Sigmoid colon (tissue), 7 donors: ENCODE measurements at places on chromosomes 6 and 20. TPM values are rescaled to one million over a fixed set of nuclear protein-coding genes. Genes with fewer than 3 reads are reported as not detected.

ARFGEF3 gene
- total RNA-seq, result 3.6 TPM

ZC2HC1B gene
- not detected for total RNA-seq

DNA sequence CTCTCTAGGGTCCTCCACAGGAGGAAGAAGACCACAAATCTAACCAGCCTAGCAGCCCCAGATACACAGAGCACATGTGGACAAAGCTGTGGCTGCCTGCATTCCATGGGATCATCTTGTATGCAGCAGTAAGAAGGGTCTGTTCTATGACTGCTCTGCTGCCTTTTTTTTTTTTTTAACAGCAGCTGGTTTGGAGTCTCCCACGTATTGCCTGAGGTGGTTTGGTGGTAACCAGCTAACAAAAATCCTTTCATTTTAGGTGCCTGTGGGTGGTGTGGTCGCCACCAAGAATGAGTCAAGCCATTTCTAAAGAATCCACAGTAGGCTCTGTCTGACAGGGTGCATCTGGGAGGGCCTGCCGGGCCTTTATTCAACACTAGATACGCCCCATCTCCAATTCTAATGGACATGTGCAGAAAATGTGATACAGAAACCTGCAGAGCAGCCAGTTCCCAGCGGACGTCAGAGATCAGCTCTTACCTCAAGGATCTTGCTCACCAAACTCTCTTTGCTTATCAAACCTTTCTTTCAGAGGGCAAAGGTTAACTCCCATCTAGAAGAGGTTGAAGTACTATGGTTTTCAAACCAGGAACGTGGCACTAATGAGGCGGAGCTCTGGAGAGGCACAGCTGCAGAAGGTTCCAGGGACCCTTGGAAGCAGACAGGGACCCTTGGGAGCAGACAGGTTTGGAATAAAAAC lies 32.0 kb downstream of the GNAS-AS1 start:
- DNase-seq, result no peak
- H3K27ac ChIP-seq, result no peak overlapping the region
- no peaks in the 10 kb centered on the region for H3K36me3 ChIP-seq
- H3K27me3 ChIP-seq, result no peaks in the 10 kb centered on the region
- H3K4me1 ChIP-seq, result no peaks in the 10 kb centered on the region

DNA sequence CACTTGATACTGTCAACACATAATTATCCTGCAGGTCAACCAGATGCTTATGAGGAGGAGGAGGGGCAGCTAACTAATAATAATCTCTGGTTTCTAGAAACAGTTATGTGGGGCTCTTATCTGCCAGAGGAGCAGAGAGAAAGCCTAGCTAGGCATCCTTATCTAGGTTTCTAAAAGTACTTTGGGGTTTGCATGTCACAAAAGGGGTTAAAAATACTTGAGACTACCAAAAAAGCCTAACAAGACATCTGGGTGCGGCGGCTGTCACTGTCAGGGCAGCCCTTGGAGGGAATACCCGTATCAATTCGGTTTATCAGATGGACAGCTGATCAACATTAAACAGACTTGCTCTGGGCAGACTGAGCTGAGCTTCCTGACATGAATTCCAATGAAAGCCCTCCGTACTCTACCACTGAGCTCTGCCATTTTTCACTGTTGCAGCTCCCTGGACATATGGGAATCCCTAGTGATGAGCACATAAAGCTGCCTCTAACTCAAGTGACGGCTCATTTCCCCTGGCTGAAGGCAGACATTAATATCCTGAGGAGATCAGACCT lies 166.6 kb downstream of the PDSS2 start:
- H3K4me1 ChIP-seq, result no peaks in the 10 kb centered on the region
- no peak for DNase-seq
- no peak overlapping the region for H3K4me3 ChIP-seq
- no peaks in the 10 kb centered on the region for H3K36me3 ChIP-seq
- no peaks in the 10 kb centered on the region for H3K27me3 ChIP-seq

DNA sequence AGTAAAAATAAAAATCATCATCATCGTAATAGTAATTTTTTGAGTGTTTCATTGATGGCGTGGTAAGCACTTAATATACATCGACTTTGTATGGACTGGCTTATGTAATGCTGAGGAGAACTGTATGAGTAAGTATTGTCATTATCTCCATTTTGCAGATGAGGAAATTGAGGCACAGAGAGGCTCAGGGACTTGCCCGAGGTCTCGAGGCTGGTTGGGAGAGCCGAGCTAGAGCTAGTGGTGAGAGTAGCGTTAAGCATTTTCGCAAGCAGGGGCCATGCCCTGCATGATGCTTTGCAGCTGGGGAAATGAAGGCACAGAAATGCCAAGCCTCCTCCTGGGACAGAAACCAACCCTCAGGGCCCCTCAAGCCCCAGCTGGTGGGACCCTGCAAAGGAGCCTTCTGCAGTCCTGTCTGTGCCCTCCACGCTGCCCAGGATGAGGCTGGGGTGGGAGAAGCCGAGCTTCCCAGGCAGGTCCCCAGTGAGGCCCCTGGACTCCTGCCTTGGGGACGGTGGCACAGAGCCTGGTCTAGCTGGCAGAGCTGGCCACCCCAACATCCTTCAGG lies 31.1 kb upstream of the STX16 start:
- no peak overlapping the region for H3K4me3 ChIP-seq
- DNase-seq, result no peak
- no peak overlapping the region for H3K27ac ChIP-seq
- peaks cover 29% of the 10 kb centered on the region for H3K4me1 ChIP-seq

GRCh38 chr6:14722001-14722562 lies 523.8 kb upstream of the JARID2 start:
- DNase-seq, result no peak
- H3K4me3 ChIP-seq, result no peak overlapping the region
- no peaks in the 10 kb centered on the region for H3K36me3 ChIP-seq
- H3K4me1 ChIP-seq, result no peaks in the 10 kb centered on the region
- H3K27ac ChIP-seq, result no peak overlapping the region
- no peaks in the 10 kb centered on the region for H3K27me3 ChIP-seq

GRCh38 chr20:21391185-21391971 lies 5.9 kb downstream of the NKX2-4 start:
- H3K4me3 ChIP-seq, result no peak overlapping the region
- peaks cover 9% of the 10 kb centered on the region for H3K36me3 ChIP-seq
- H3K27ac ChIP-seq, result no peak overlapping the region
- H3K27me3 ChIP-seq, result peaks cover 36% of the 10 kb centered on the region
- no peak for DNase-seq

DNA sequence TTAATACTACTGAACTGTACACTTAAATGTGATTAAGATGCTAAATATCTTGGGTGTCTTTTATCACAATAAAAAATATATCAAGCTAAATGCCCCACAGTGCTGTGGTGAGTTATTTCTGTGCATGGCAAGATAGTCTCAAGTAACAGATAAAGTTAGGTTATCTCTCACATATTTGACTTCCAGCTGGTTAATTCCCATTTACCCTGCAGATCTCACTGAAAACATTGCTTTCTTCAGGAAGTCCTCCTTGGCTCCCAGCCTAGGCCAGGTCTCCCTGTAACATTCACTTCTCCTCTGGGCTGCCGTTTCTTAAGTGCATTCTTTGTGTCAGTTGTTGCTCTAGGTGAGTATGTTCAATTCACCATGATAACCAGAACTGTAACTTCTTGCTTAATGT lies 59.1 kb downstream of the SLC22A1 start:
- DNase-seq, result no peak
- H3K27me3 ChIP-seq, result no peaks in the 10 kb centered on the region
- no peak overlapping the region for H3K4me3 ChIP-seq
- H3K27ac ChIP-seq, result no peak overlapping the region
- H3K4me1 ChIP-seq, result no peaks in the 10 kb centered on the region
- no peaks in the 10 kb centered on the region for H3K36me3 ChIP-seq

- H3K27me3 ChIP-seq, result no peaks in the 10 kb centered on the region
- no peaks in the 10 kb centered on the region for H3K36me3 ChIP-seq
- no peaks in the 10 kb centered on the region for H3K4me1 ChIP-seq
- no peak overlapping the region for H3K4me3 ChIP-seq
- H3K27ac ChIP-seq, result no peak overlapping the region
Observed at GRCh38 chr6:170092826-170093225, 198.1 kb downstream of the DLL1 start.

- H3K27ac ChIP-seq, result no peak overlapping the region
- peaks cover 26% of the 10 kb centered on the region for H3K4me1 ChIP-seq
- no peaks in the 10 kb centered on the region for H3K27me3 ChIP-seq
- DNase-seq, result no peak
Observed at GRCh38 chr6:119333707-119334295, 15.8 kb downstream of the MAN1A1 start.

DNA sequence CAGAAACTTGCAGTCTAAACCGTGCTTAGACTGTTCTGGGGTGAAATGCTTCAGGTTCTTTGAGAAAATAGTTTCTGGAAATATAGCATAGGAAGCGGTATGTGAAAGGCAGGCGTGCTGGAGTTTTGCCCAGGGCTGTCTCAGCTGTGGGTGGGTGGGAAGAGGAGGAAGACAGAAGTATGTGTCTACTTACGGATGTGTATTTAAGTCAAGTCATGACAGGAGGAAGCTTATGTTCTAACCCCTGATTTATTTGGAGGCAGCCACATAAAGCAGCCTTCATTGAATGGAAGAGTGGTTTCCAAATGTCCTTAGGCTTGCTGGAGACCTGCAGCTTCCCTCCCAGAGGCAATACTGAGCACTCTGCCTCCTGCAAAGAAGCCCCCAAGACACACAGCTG lies 345.8 kb upstream of the PRND start:
- H3K27ac ChIP-seq, result no peak overlapping the region
- no peak overlapping the region for H3K4me3 ChIP-seq
- H3K4me1 ChIP-seq, result peaks cover 9% of the 10 kb centered on the region
- H3K36me3 ChIP-seq, result no peaks in the 10 kb centered on the region
- H3K27me3 ChIP-seq, result no peaks in the 10 kb centered on the region

DNA sequence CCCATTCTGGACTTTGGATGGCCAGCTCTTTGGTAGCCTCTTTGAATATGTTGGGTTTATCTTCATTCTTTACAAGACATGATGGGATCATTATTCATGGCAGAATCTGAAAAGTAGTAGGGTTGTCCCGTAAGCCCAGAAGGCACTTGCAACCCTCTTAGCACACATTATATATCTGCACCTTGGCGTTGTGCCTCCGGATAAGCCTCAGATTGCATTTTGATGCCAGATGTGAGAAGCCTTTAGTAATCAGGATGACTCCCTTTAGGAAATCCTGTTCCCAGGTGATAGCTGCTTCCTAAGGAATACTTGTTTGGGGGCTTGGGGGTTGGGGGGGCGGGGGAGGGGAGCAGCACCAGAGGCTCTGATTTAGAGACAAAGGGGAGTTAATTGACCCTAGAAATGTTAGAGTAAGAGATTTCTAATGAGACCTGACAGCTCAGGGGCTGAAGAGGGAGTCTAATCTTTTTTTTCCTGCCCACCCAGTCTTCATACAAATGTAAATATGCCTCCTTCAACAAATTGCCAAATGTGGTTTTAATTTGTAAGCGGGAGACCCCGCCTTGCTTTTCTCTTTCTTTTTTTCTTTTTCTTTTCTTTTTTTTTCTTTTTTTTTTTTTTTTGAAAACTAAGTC lies 55.1 kb downstream of the JAG1 start:
- no peak for DNase-seq
- H3K4me1 ChIP-seq, result peaks cover 7% of the 10 kb centered on the region
- no peaks in the 10 kb centered on the region for H3K27me3 ChIP-seq
- H3K27ac ChIP-seq, result no peak overlapping the region
- no peak overlapping the region for H3K4me3 ChIP-seq

DNA sequence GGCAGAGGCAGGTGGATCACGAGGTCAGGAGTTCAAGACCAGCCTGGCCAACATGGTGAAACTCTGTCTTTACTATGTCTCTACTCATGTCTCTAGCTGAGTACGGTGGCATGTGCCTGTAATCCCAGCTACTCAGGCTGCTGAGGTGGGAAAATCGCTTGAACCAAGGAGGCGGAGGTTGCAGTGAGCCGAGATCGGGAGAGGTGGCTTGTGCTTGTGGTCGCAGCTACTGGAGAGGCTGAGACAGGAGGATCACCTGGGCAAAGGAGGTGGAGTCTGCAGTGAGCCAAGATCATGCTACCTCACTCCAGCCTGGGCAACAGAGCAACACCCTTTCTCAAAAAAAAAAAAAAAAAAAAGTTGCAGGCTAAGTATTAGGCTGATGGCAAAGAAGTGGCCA lies 8.0 kb upstream of the WTAP start:
- H3K36me3 ChIP-seq, result no peaks in the 10 kb centered on the region
- no peak overlapping the region for H3K4me3 ChIP-seq
- H3K27me3 ChIP-seq, result no peaks in the 10 kb centered on the region
- no peak for DNase-seq
- peaks cover 32% of the 10 kb centered on the region for H3K4me1 ChIP-seq

DNA sequence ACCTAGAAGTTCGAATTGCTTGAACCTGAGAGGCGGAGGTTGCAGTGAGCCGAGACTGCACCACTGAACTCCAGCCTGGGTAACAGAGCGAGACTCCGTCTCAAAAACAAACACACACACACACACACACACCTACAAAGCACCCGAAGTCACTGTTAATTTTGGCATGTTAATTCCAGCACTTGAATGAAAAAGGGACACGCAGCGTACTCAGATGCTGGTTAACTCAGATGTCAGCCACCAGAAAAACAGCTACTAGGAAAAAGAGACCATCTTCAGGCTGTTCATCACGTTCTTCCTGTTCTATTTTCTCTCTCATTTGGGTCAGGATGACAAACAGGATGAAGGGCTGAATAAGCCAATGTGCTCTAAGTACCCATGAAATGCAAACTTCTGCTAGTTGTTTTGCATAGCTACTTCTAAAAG lies 46.9 kb downstream of the BLOC1S5 start:
- no peak overlapping the region for H3K4me3 ChIP-seq
- no peak for DNase-seq
- H3K27me3 ChIP-seq, result no peaks in the 10 kb centered on the region
- H3K4me1 ChIP-seq, result no peaks in the 10 kb centered on the region
- H3K36me3 ChIP-seq, result peaks cover 17% of the 10 kb centered on the region
- no peak overlapping the region for H3K27ac ChIP-seq

DNA sequence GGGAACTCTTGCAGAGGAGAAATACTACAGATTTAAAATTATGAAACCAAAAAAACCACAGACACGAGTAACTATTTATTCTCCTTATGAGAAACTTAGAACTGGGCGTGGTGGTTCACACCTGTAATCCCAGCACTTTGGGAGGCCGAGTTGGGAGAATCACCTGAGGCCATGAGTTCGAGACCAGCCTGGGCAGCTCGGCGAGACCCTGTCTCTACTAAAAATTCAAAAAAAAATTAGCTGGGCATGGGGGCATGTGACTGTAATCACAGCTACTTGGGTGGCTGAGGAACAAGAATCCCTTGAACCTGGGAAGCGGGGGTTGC lies 36.8 kb downstream of the SSR1 start:
- H3K4me3 ChIP-seq, result no peak overlapping the region
- peaks cover 4% of the 10 kb centered on the region for H3K4me1 ChIP-seq
- no peak overlapping the region for H3K27ac ChIP-seq
